ENCODE measurements at places on chromosomes 2 and 18.

DNA sequence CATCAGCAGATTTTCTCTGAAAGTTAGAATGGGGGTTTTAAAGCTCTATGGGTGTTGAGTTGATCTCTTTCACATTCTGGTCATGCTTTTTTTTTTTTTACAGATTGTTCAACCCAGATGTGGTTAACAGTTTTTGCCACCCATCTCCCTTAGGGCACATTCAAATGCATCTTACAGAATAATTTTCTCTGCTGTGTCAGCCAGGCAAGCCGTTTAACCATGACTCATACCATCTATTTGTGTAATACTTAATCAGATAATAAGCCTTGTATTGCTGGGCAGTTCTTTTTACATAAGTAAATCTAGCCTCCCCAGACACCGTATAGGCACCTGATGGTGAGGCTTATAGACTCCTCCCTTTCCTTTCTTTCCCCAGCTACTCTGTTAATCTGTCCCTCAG is 62.0 kb downstream of the TGIF1 start:
- no peak for DNase-seq

DNA sequence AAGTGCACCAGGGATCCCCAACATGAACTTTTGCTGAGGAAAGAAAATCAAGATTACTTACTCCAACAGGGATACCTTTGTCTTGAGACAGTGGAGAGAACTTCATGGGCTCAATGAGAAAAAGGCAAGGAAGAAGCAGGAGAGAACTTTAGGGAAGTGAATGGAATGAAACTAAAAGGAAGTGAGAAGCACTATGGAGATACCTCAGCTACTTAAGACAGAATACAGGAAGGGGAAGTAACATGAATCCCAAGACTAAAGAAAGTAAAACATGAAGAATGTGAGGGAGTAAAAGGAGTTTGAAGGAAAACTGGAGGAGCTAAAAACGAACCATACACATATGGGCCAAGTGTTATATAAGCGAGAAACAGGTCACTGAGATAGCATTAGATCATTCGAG is 32.4 kb upstream of the ACTR3 start:
- DNase-seq = no peak

GRCh38 chr2:124050833-124051497 is 25.9 kb downstream of the CNTNAP5 start:
- no peak for DNase-seq

GRCh38 chr2:229344151-229344551 is 73.1 kb upstream of the PID1 start:
- DNase-seq = no peak

DNA sequence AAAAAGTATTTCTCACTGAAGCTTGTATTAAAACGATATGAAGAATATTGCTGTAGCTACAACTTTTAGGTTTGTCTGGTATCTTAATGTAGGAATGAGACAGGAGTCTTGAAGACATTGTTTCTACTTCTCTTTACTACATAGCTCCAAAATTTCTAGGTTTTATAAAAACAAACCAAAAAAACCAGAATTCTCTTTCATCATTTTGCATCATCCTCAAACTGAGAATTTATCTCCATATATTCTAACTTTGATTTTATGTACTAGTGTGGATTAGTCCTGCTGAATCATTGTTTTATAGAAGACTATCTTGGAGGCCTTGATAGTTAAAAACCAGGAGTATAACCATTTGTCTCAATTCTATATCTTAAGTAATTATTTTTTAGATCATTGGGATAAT is 100.2 kb downstream of the ICA1L start:
- no peak for DNase-seq

All from GM10248 (cell line).